Heart left ventricle (tissue), 16 donors: ENCODE measurements at places on chromosomes 2 and 18.

- H3K4me3 ChIP-seq = no peak overlapping the region
- H3K4me1 ChIP-seq = peaks cover 5% of the 10 kb centered on the region
- no peaks in the 10 kb centered on the region for H3K36me3 ChIP-seq
- H3K27me3 ChIP-seq = no peaks in the 10 kb centered on the region
Measured at GRCh38 chr2:62050456-62051045, 145.1 kb downstream of the COMMD1 start.

DNA sequence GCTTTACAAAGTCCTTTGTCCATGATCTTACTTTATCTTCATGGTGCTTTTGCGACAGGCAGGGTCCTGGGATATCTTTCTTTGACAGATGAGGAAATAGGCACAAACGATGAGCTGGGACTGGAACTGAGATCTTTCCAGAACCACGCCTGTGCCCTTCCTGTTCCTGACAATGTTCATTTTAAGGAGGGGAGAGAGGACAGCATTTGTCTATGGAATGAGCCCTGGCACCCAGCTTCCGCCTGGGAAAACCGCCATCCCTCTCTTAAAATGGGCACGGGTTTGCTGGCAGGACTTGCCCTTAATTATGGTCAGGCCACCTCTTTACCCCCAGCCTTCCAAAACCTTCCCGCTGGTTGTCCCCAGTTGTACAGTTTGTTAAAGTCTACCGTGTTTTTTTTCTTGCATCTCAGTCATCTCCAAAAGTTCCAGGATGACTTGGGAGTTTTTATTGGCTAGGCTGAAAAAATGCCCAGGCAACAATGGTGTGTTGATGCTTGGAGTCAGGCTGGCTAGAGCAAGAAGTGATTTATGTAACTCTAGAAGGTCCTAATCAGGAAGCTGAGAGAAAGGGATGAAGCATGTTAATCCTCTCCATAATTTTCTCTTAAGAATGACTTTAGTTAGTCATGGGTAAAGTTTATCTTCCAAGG is 264.9 kb upstream of the EPAS1 start:
- H3K36me3 ChIP-seq = no peaks in the 10 kb centered on the region
- DNase-seq = no peak
- no peaks in the 10 kb centered on the region for H3K27me3 ChIP-seq
- no peaks in the 10 kb centered on the region for H3K4me1 ChIP-seq
- no peak overlapping the region for H3K4me3 ChIP-seq
- no peak overlapping the region for H3K27ac ChIP-seq

GRCh38 chr2:106685180-106685897 is 198.2 kb downstream of the CD8B2 start:
- H3K27ac ChIP-seq = no peak overlapping the region
- DNase-seq = no peak
- H3K4me3 ChIP-seq = no peak overlapping the region
- H3K4me1 ChIP-seq = no peaks in the 10 kb centered on the region
- H3K36me3 ChIP-seq = no peaks in the 10 kb centered on the region

GRCh38 chr2:156476850-156477206 is 40.6 kb downstream of the GPD2 start:
- no peak overlapping the region for H3K4me3 ChIP-seq
- H3K27me3 ChIP-seq = no peaks in the 10 kb centered on the region
- DNase-seq = no peak
- H3K4me1 ChIP-seq = no peaks in the 10 kb centered on the region

- peak overlapping the region; percentile 66 for H3K27ac ChIP-seq
- no peak for DNase-seq
Measured at GRCh38 chr2:38260469-38260868, 116.6 kb downstream of the ATL2 start.

GRCh38 chr2:211440107-211440506 is 883.7 kb downstream of the CPS1 start:
- no peaks in the 10 kb centered on the region for H3K4me1 ChIP-seq
- no peaks in the 10 kb centered on the region for H3K36me3 ChIP-seq
- H3K4me3 ChIP-seq = no peak overlapping the region
- DNase-seq = no peak
- no peak overlapping the region for H3K27ac ChIP-seq
- H3K27me3 ChIP-seq = no peaks in the 10 kb centered on the region

DNA sequence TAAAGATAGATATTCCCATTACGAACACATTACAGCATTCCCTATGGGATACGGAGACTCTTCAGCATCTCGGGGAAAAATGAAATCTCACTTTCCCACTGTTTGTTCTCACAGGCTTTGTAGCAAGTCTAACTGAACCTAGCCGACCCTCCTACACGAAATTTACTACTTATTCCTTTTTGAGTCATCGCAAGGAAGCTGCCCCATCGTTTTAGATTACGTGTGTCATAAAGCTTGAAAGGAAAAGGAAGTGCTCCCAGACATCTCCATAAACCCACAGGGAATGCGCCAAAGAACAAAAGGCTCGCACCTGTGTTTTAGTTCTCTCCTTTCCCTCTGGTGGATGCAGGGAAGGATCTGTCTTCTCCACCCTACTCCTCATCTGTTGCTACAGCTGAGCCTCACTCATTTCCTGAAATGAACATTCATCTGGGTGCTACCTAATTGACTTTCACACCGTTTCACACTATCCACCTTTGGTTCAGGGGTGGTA is 76.2 kb upstream of the STK39 start:
- no peaks in the 10 kb centered on the region for H3K4me1 ChIP-seq
- H3K27me3 ChIP-seq = no peaks in the 10 kb centered on the region
- H3K27ac ChIP-seq = no peak overlapping the region
- no peak for DNase-seq

DNA sequence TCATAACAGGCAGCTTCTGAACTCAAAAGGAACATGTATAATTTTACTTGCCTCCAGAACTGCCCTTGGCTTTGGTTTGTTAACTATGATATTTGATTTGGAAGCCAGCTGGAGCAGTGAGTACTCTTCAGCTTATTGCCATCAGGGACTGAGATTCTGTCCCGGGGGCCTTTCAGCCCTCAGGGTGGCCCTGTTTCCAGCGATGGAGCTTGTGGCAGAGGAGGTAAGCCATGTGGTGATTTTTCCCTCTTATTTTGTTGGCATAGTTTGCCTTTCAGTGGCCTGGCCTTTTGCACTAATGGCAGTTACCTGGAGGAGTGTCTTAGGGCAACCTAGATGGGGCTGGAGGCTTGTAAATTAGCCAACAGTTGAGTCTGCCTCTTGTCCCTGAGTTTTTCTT is 1955.0 kb upstream of the LRRTM1 start:
- no peaks in the 10 kb centered on the region for H3K4me1 ChIP-seq
- no peaks in the 10 kb centered on the region for H3K27me3 ChIP-seq
- no peak overlapping the region for H3K4me3 ChIP-seq
- H3K36me3 ChIP-seq = no peaks in the 10 kb centered on the region
- H3K27ac ChIP-seq = no peak overlapping the region
- DNase-seq = no peak
